ENCODE measurements at places on chromosomes 11 and 22.

DNA sequence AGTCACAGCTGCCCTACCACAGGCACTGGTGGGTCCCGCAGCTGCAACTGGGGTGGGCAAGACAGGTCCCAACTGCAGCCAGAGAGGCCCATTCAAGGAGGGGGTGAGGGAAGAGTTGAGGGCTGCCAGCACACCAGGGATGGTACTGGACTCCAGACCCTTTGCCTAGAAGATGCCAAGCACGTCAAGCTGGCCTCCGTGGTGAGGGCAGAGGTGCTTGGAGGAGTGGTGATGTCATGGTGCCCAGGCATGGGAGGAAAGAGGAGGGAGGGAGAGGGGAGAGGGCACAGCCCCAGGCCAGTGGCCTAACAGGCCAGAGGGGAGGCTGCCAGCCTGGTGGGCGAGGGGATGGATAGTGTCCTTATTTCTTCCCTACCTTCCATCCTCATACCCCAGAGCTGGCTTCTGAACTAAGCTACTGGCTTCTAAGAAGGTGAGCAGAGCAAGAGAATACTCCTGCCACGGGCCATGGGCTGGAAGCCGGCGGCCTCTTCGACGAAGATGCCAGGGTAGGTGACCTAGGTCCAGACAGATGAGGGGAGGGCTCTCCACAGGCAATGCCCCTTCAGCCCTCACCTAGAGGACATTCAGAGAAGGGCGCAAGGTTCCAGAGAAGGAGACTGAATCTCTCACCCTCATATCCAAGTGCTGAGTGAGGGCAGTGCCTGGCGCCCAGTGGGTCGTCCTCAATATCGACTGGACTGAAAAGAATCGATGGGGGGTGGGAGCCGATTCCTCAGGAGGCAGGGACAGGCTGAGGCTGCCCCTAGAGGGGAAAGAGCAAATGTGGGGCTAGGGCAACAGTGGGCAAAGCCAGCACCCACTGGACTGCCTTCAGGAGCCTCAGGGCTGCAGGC, 1.8 kb downstream of the SYT7 start:
- DNase-seq = no peak

GRCh38 chr11:88357323-88358039, 19.9 kb upstream of the CTSC start:
- no peak for DNase-seq

DNA sequence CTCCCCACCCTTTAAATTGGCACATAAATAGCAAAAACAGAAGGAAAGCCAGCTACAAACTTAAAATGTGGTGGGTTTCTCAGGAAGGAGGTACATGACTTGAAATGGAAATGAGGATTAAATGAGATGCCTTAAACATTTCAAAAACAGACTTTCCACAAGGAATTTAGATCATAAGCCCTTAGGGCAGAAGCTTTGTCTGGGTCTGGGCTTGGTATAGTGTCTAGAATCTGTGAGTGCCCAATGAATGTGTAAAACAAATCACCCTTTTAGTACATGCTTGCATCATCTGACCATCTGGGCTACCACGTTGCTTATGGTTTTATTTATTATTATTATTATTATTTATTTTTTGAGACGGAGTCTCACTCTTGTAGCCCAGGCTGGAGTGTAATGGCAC, 37.1 kb upstream of the CREB3L1 start:
- DNase-seq = no peak

DNA sequence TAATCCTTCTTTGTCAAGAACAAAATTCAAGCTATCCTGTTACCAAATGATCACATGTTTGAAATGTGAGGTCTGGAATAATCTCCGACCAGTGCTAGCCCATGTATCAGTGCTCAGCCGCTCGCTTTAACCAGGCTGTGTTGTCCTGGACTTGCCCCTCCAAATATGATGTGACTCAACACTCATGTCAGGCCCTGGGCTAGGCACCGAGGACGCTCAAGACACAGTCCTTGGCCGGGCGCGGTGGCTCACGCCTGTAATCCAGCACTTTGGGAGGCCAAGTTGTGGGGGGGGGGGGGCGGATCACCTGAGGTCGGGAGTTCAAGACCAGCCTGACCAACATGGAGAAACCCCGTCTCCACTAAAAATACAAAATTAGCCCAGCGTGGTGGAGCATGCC, 54.1 kb upstream of the WNT7B start:
- no peak for DNase-seq

- no peak for DNase-seq
Measured at GRCh38 chr22:25045159-25045558, 92.6 kb downstream of the KIAA1671 start.

DNA sequence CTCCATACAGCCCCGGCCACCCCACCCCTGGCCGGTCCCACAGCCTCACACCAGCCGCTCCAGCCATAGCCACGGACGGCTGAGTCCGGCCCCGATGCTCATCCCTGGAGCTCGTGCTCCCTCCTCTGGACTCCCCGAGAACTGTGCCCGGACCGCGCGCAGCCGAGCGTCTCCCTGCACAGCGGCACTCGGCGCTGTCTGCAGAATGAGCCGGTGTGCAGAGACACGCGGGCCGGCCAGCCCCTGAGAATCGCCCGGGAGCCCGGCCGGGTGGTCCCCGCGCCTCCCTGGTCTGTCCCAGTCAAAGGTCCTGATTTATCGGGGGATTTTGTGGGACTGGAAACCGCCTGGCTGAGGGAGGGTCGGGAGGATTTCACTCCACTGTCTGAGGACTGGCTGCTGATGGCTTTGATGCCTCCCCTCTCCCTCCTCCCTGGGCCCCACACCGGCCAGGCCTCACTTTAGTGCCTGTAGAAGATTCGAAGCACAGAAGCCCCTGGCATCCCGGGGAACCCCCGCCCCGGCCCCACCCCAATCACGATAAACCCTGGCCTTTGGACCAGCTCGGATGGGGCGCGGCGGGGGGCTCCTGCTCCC, 102.7 kb downstream of the BRD1 start:
- DNase-seq = peak; percentile 50

GRCh38 chr11:45921561-45922424, 663 bp upstream of the LARGE2 start:
- DNase-seq = no peak

DNA sequence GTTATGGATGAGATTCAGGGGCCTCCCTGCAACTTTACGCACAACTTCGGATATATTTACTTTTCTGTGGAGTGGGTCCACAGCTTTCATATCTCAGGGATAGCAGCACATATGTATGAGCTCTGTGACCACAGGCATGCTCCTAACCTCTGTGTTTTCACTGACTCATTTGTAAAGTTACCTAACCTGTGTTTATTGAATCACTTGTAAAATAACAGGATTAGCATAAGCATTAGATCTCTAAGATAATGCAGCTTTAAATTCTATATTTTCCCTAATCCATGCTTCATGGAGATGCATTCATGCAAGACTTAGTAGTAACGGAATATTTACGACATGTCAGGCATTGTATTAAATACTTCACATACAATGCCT, 47.9 kb upstream of the DDI1 start:
- no peak for DNase-seq

DNA sequence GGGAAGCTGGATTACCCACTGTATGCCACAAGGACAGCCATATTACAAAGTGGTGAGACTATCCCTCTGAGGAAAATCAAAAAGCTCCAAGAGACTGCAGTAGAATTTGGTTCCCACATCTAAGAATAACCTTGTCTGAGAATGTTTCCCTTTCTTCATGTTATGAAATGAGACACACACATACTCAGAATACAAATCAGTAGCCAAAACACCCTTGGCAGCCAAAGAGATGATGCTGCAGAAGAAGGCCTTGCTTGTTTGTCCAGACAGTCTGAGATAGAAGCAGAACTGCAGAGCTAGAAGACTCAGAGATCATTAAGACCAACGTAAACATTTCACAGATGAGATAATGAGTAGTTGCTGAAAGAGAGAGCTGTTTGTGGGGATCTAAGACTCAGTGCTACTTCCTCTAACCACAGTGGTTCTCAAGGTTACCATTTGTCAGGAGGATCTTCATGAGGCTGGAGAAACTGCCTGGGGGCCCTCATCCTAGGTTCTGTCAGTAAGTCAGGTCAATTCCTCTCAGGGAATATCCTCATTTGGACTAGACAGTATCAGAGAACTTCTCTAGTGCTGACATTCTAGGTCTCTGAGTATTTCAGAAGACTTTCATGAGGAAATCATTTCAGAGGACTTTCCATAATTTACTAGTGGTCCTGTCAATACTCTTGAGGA, 38.9 kb downstream of the RELT start:
- no peak for DNase-seq

DNA sequence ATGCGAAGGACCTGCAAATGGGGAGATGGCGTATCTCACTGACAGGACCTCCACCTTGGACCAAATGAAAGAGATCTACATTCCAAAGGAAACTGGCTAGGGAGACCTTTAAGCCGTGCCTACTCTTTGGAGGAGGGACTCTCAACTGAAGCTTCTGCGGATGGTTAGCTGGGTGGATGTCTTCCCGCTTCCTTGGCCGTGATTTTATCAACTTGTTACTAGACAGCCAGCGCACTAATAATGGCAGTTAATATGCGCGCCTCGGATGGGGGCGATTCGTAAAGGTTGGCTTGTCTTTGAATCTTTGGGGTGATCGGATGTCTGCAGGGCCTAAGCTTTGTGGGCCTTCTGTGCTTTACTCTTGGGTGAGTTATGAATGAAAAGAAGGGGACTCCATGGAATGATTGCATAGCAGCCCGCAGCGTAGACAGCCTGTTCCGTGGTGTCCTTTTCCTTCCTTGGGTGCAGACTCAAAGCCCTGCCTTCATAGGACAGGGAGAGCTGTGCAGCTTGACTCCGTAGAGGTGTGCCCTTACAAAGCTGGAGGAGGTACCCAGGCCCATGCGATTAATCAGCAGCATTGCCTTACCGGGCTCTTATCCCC, 1.5 kb downstream of the ZNRF3 start:
- no peak for DNase-seq

- DNase-seq = no peak
Measured at GRCh38 chr11:87767615-87768014, 407.6 kb downstream of the RAB38 start.

- DNase-seq = no peak
Measured at GRCh38 chr22:36589856-36590255, 60.9 kb upstream of the EIF3D start.

GRCh38 chr22:30763815-30764673, 69.4 kb downstream of the OSBP2 start:
- peak; percentile 53 for DNase-seq

- DNase-seq = peak; percentile 90
Measured at GRCh38 chr22:41998361-41999261, at the start of gene WBP2NL. Gene WBP2NL (plus strand): TSS chr22:41998788. CDS start chr22:41998819, 31 bp downstream.

GRCh38 chr22:46074771-46075551, 75.4 kb upstream of the PPARA start:
- DNase-seq = no peak

GRCh38 chr22:19325296-19325948, 33.9 kb upstream of the CLTCL1 start:
- DNase-seq = no peak

DNA sequence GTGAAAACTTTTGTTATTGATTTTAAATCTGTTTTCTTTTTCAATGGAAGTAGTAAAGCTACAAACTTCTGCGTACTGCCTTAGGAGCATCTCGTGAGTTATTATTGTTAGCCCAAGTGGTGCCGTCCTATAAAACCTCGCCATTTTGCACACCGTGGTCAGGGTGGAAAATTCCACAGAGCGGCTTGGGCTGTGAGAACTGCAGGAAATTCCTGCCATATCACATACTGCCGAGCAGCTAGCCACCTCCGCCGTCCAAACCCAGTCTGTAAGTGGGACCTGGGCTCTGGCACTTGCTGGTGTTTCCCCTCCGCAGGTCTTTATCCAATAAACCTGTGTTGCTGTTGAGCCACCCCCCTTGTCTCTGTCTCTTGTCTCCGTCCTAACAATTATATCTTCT, 88.0 kb upstream of the POU2AF2 start:
- DNase-seq = no peak

- DNase-seq = no peak
Measured at GRCh38 chr11:10902301-10903063, 44.6 kb upstream of the ZBED5 start.

- no peak for DNase-seq
Measured at GRCh38 chr22:39089928-39090327, 7.1 kb upstream of the APOBEC3H start.

GRCh38 chr11:132423266-132423665, 1052.9 kb downstream of the NTM start:
- no peak for DNase-seq

DNA sequence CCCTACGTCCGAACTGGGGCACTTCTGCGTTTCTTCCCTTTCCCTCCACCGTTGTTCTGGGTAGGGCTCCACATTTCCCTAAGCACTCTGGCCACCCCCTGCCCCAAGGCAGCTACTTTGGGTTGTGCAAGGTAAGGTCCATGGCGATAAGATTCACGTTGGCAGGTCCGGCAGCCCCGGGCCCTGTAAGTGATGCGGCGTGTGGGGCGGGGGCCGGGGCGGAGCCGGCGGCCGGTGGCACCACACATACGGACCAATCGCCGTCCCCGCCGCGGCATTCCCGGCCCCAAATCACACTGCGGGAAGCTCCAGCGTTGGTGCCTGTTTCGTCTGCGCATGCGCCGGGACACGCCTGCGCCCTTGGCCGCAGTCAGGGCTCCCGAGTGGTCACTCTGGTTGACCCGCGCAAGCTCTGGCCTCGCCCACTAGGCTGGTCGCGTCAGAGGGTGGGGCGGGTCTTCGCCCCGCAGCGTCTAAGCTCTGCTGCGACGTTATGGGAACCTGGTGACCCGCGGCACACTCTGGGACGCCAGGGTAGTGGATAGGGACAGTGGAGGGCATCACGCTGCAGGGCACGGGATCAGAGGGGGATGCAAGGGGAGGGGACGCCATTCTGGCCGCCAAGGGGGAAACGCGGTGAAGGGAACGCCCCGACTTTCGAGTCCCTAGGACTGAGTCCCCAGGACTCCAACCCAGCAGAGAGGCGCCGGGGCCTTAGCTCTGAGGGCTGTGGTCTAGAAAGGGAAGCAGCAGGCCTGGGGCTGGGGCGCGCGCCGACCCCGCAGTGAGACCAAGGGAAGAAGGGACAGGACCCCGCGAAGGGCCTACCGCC, 1.6 kb downstream of the FADS1 start:
- DNase-seq = peak; percentile 4

DNA sequence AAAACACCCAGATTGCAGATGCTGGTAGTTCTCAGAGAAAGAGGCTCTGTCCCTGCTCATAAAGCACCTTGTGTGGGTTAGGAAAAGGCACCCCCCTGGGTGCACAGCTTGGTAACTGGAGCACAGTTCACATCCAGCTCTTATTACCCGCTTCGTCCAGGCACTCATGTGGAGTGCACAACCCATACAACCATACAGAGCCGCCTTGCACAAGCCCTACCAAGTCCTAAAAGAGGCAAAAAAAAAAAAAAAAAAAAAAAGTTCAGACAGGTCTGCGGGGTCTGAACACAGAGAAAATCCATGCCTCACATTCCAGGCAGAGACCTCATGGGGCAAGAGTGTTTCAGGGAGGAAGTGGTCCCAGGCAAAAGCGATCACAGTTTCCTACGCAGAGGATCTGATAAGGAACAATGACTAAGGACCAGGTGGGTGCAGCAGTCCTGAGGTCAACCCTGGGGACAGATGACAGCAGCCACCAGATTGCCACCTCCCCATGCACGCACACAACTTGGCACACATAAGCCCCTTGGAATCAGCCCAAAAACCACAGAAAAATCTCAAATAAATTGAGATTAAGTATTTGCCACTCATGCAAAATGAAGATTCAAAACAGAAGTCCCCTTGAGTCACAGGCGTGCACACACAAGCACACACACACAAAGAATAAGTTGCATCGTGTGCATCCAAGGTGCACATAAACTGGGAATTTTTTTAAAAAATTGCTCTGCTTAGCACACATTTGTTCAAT, 12.3 kb downstream of the MB start:
- DNase-seq = no peak

- DNase-seq = no peak
Measured at GRCh38 chr11:86171627-86172026, 72.9 kb upstream of the EED start.
